ENCODE measurements at places on chromosomes 1 and 21.

- no peak for DNase-seq
Measured at GRCh38 chr1:48470950-48471690, 884 bp downstream of the SPATA6 start.

DNA sequence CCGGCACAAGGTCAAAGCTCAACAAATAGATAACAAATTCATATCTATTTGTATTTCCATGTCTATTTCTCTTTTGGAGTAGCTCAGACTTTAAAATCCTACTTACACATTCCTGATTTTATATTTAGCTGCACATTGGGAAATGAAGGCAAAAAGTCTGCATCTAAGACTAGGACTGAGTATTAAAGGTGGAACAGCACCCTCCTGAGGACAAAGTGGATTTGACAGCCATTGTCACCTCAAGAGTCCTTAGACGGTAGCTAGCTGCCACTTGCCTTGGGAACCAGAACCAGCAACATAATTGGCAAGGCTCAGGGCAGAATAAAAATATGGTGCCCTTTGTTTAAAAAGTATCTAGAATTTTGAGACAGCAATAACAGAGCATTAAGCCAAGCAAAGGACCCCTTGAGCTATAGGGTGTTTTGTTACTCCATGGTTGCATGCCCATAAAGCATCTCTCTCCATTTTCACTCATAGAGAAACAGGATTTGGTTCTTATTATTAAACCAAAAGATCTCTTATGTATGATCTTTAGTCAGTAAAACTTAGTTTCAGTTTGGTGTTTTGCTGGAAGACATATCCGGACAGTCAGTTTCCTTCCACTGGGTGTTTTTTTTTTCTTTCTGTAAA is 30.0 kb upstream of the SGIP1 start:
- peak; percentile 60 for DNase-seq

- DNase-seq = no peak
Measured at GRCh38 chr21:36310016-36310415, 10.0 kb upstream of the MORC3 start.

DNA sequence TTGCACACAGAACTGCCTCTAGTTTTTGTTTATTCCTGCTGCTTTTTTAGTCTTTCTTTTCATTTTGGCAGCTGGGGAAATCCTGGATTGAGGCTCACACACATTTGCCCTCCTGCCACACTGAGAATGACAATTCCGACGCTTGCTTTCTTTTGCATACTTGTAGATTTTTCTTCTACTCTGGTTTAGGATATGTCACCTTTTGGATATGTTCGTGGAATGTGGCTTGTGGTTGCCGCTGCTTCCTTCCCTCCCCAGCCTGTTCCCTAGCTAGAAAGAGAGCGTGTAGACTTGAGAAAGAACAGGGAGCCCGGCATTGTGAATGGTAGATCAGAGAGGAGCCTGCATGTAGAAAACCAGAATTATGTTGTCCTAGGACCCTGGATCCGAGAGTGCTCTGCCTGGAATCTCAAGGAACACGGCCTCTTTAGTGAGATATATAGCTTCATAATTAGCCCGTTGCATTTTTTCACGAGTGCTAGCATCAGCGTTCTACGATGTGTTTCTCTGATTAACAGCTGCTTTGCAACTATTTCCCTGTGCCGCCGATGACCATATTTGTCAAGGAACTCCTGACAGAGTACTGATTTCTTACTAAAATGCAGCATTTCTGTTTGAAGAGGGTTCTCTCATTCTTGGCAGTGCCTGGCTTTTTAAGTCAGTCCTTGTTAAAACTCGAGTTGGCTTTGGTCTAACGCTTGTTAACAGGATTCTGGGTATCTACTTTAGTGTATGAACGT is 56.2 kb downstream of the PEX14 start:
- DNase-seq = no peak

- DNase-seq = no peak
Measured at GRCh38 chr1:35640380-35641232, 720 bp downstream of the PSMB2 start.

GRCh38 chr1:244461245-244462071 is at the start of gene CATSPERE:
TSS of gene CATSPERE (plus strand) at chr1:244461273. CDS start at chr1:244461430, 157 bp downstream.
- peak; percentile 93 for DNase-seq
